ENCODE measurements at places on chromosomes 12 and 14. TPM values are rescaled to one million over a fixed set of nuclear protein-coding genes. Genes with fewer than 3 reads are reported as not detected.
A peak's percentile ranks its signal among the peaks of the same experiment; 100 is the strongest.

DNA sequence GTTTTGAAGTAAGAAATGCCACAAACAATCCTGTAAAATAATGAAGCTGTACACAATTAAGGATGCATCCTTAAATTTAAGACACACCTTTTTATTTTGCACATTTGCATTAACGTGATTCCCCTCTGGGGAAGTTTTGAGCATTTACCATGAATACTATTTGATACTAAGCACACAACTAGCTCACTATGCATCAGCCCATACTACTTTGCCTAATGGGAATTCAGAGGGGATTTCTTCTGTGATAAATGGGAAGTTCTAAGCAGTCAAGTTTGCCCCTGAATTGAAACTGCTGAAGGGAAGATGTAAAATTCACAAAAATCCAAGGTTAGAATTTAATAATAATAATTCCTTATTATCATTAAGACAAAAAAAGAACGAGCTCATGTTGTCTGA is 27.4 kb downstream of the SINHCAF start:
- no peak for DNase-seq

DNA sequence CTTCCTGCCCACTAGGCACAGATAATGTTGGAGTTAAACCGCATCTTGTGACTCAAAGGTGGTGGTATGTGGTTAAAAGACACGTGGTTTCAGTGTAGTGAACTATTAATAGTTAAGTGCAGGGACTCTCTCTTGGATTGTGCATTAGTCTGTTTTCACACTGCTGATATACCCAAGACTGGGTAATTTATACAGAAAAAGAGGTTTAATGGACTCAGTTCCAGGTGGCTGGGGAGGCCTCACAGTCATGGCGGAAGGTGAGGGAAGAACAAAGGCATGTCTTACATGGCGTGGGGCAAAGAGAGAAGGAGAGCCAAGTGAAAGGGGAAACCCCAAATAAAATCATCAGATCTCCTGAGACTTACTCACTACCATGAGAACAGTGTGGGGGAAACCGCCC is 362.3 kb downstream of the GLT1D1 start:
- DNase-seq = no peak

DNA sequence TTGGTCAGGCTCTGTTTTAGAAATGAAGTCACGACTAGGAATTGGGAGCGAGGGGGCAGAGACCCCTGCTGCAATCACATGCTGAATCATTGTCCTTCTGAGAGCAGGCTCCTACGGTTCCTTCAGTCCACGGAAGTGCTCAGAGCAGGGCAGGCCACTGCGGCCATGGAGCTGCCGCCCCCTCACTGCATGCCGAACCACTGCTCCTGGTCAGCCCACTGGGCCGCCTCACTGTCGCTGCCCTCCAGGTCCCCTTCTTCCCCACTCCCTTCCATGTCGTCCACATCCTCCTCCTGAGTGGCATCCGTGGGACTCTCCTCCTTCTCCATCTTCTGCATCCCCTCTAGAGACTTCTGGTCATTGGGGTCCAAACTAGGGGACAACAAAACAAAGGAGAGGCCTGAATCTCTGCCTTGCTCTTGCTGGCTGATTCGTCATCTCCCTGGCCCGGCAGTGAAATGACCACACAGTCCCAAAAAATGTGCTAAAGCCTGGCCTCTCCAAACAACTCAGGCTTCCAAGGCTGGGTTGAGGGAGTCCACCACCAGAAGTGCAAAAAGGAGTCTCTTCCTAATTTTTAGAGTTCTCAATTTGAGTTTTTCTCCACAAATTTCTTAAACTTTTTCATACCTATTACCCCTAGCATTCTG is 29.4 kb downstream of the ANAPC7 start:
- DNase-seq = no peak

GRCh38 chr14:64281805-64282204 is 12.4 kb downstream of the ESR2 start:
- DNase-seq = no peak

DNA sequence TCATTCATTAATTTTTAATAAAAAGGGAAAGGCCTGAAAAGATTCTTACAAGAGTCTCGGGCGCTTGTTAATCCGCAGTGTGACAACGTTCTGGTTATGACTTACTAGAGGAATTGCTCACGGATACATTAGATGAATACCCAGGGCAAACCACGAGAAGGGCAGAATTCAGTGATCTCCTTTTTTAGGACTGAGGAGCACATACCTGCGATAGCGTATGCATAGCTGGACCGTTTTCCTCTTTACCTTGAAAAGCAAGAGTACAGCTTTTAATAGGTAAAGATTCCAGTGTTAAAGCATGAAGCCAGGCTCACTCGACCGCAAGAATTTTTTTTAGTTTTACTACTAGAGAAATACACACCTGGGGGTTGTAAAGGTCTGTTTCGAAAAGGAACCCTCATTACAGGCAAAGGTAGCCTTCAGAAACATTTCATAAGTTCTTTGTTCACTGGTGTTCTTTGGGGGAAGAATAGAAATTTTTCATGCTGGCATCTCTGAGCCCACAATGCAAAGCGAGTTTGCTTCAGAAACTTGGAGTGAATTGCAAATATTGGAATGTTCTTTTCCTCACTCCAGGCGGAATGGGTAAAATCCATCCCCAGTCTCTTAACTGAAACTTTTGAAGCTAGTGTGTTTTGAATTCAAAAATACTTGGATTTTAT is 953 bp downstream of the MAPK1IP1L start:
- no peak for DNase-seq

GRCh38 chr12:64889434-64890216 is 65.2 kb downstream of the TBC1D30 start:
- no peak for DNase-seq

- no peak for DNase-seq
Measured at GRCh38 chr14:104117341-104118005, 20.9 kb upstream of the KIF26A start.

- DNase-seq = peak; percentile 35
Measured at GRCh38 chr14:81269100-81269978, 48.6 kb upstream of the GTF2A1 start.

GDF3 gene
- not detected for total RNA-seq

GUCY2C gene
- 0.13 TPM for total RNA-seq

ZBTB39 gene
- 5.8 TPM for total RNA-seq

HCAR1 gene
- total RNA-seq = 0.31 TPM

GPX2 gene
- total RNA-seq = 0.15 TPM
